CD4-positive, alpha-beta T cell treated with Interleukin-21 for 1 hour (primary cell): ENCODE measurements at places on chromosomes 1 and 21.

DNA sequence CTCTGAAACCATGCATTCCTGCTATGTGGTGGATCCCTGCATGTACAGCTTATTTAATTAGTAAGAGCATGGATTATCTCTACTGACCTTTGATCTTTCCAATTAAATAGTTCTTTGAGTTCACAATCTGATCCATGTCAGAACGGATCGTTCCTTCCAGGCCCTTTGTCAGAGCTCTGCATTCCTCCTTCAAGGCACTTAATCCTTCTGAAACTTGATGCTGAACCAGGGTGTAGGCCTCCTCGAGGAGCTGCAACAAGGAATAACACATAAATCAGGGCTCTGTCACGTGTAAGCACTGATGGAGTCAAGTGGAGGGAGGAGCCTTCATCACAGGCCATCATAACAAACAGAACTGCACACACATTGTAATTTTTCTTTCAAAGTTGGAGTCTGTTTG is 68.4 kb upstream of the EDEM3 start:
- DNase-seq, result no peak

- DNase-seq, result no peak
Measured at GRCh38 chr1:246579818-246580217, 13.6 kb downstream of the CNST start.

- DNase-seq, result no peak
Measured at GRCh38 chr1:1165485-1165884, 8.2 kb upstream of the TTLL10 start.

GRCh38 chr1:203306089-203306964 is 1.0 kb downstream of the BTG2 start:
- peak; percentile 73 for DNase-seq

GRCh38 chr1:92536980-92537884 is 50.5 kb upstream of the GFI1 start:
- DNase-seq, result peak; percentile 80

- DNase-seq, result no peak
Measured at GRCh38 chr1:231190456-231190855, 28.6 kb downstream of the TRIM67 start.

- DNase-seq, result no peak
Measured at GRCh38 chr1:247421074-247421473, 5.1 kb downstream of the NLRP3 start.

GRCh38 chr1:68571454-68572235 is 74.8 kb upstream of the DEPDC1 start:
- no peak for DNase-seq

- DNase-seq, result no peak
Measured at GRCh38 chr1:43558346-43558841, 27.7 kb downstream of the PTPRF start.

DNA sequence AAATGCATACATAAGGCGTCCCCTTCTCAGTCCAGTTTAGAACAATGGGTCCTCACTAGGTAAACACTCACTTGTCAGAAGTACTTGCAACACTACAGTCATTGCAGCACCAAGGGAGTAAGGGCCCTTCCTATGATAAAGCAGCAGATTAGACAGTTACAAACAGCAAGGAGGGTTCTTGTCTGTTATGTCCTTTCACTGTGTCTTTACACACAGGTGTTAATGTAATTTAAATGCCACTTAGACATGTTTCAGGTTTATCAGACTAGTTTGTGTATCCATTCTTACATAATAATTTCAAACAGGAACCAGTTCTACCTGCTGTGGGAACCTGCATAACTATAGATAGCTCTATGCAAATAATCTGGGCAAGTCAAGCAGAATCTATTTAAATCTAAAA is 105.6 kb upstream of the USH2A start:
- DNase-seq, result no peak

DNA sequence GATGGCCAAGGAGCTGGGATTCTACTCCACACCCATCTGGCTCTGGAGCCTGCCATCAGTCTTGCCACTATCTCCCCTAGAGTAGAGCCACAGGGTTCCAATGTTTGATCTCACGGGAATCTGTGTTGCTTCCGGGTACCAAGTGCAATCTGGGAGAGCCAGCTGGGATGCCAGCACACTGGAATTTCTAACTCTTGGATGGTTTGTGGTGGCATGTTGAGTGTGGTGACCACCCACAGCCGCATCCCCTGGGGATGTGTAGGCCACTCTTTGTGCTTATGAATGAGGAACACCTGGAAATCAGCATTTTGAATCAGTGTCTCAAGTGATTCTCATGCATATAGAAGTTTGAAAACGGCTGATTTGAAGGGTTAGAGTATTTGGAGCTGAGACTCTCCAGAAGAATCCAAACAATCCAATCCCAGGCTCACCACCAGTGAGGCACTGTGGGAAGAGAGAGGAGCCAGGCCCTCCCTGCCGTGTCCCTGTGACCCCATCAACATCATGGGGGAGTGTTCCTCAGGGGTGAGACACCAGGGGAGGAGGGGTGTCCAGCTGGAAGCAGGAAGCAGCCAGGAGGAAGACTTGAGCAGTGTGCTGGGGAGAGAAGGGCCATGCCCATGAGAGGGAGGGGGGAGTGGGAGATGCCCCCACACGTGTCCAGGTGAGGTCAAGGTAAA is 13.4 kb downstream of the FBLIM1 start:
- no peak for DNase-seq

GRCh38 chr1:10815858-10816195 is 19.4 kb upstream of the CASZ1 start:
- no peak for DNase-seq

- no peak for DNase-seq
Measured at GRCh38 chr1:31822766-31823165, 6.9 kb upstream of the SPOCD1 start.

DNA sequence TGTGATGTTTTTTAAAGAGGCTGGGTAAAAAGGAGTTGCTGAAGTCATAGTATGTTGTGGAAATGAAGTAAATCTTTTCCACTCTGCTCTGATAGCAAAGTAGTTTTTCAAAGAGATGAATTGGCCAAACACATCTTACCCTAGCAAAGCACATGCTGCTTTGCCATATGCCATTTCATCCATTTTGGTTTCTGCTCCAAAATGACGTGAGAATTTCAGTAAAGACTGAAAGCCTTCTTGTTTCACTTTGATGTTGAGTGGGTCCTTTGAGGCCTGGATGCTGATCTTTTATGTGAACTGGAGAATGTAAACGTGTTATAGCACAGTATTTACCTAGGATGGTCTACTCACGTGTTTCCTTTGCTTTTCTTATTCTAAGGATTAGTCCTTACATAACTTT is 73.3 kb upstream of the PGD start:
- peak; percentile 16 for DNase-seq

DNA sequence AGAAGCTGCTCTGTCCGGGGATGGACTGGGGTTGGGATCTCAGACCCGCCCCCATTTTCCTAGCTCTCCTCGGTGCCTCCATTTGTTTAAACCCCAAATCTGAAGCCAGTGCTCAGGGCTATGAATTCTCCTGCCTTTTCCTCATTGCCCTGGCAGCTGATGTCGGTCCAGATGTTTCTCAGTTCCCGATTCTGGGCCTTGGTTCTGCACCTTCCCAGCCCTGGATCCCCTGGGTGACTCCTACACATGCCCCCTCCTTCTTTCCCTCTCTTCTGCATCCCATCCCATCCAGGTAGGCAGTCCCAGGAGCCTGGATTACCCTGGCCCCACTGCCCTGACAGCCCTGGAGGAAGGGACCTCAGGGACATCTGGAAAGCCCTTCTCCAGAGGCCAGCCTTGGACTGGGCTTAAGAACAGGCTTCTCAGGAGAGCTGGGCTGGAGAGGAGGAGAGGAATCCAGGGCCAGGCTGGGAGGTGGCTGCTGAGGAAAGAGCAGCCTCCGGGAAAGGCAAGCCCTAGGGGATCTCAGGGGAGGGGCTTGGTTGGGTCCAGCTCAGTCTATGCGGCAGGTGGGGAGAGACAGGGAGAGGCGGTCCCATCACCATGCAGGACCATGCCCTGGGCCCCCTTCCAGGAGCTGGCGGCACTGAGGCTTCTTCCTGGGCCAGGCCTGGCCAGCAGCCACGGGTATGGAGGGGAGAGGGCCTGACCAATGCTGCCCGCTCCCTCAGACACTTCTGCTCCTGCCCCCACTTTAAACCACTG is 6.8 kb upstream of the EPS8L3 start:
- DNase-seq, result no peak

DNA sequence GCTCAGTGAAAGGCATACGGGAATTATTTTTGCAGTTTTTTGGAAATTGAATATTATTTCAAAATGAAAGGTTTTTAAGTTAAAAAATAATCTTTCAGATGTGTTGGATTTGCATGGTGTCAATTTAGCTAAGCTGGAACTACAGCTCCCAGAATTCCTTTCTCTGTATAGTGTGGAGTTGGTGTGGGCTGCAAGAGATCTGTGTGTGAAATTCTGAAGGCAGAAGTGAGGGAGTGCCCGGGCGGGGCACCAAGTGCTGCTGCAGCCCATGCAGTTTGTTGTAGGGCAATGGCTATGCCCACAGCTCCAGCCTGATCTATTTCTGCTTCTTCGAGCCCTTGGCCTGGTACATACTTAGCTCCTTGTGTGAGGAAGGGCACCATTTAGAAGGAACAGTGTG is 60.5 kb upstream of the CSF1 start:
- no peak for DNase-seq

GRCh38 chr1:46576596-46576995 is 25.1 kb upstream of the KNCN start:
- no peak for DNase-seq

DNA sequence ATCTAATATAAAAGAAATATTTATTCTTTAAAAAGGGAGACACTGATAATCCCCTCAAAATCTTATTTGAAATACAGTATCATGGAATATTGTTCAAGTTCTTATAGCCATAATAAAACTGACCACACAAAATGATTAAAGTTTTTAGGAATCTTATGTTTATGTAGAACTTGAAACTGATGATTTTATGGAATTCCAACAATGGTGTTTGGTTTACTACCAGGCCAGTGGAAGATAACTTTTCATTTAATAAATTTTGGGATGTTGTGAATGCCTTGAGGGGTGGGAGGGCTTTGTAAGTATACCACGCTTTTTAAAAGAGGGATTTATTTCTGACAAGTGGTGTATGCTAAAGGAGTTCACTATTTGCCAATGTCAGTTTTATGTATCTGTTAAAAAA is 87.7 kb downstream of the RAB3GAP2 start:
- DNase-seq, result no peak

- no peak for DNase-seq
Measured at GRCh38 chr1:56575865-56576264, 3.5 kb downstream of the PLPP3 start.

- DNase-seq, result no peak
Measured at GRCh38 chr1:169456029-169456428, 28.8 kb upstream of the CCDC181 start.

- no peak for DNase-seq
Measured at GRCh38 chr1:181136738-181137122, 48.2 kb downstream of the IER5 start.

- DNase-seq, result no peak
Measured at GRCh38 chr1:175133673-175134435, 58.7 kb downstream of the KIAA0040 start.

DNA sequence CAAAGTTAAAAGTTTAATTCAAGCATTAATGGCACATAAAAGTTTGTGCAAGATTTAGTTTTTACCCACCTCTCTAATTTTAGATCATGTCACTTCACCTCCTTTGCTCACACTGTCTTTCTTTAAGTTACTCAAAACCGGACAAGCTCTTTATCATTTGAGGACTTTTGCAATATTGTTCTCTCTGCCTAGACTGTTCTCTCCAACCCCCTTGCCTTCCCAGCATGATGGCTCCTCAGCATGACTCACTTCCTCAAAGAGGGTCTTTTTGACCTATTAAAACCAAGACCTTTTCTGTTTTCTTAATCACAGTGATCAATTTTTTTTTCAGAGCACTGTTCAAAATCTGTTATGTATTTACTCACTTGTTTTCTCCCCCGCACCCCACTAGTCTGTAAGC is 61.3 kb downstream of the XKR8 start:
- DNase-seq, result no peak

- no peak for DNase-seq
Measured at GRCh38 chr21:28875078-28875477, 117.6 kb downstream of the LTN1 start.

- no peak for DNase-seq
Measured at GRCh38 chr1:208834381-208835096, 590.4 kb upstream of the PLXNA2 start.

- DNase-seq, result no peak
Measured at GRCh38 chr1:46522184-46522968, 29.1 kb downstream of the KNCN start.

GRCh38 chr21:38927776-38928175 is 122.0 kb downstream of the ETS2 start:
- no peak for DNase-seq

GRCh38 chr1:212053993-212054392 is 18.4 kb downstream of the DTL start:
- DNase-seq, result no peak

DNA sequence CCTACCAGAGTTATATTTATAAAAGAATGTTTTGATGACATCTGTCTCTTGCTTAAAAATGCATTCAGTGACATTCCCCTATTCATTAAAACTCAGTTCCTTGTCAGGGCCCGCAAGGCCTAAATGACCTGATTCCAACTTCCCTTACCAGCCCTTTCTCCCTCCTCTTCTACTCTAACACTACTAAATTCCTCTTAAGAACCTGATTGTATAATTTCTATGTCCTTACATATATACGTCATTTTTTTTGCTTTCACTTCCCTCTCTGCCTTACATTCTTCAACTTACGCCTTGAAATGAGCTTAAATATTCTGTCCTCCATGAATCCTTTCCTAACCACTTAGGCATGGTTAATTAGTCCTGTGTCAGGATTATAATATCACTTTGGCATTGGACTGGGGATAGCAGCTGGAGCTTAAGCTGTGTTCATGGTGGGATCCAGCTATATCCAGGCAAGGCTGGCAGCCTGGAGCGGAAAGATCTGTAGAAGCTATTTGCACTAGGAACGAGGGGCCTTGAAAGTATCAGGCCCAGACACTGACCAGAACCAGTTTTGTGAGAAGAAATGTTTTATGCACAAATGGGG is 360.2 kb upstream of the PTBP2 start:
- no peak for DNase-seq

GRCh38 chr1:244144053-244144452 is 93.0 kb downstream of the ZBTB18 start:
- DNase-seq, result no peak

DNA sequence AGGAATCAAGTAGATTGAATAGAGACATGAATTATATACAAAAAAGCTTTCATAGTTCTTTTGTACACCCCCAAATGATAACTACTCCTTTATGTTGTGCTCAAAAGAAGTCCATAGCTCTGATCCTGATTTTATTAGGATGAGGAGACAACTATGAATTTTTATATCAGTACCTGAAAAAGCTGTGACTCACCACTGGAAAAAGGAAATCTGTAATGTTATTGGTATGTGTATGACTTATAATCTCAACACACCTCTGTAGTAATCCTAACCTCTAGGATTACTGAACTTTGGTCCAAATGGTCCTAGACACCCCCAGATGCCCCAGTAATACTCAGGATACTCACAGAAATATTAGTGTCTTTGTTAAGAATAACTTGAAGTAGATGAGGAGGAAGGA is 10.2 kb downstream of the PRKAB2 start:
- no peak for DNase-seq

DNA sequence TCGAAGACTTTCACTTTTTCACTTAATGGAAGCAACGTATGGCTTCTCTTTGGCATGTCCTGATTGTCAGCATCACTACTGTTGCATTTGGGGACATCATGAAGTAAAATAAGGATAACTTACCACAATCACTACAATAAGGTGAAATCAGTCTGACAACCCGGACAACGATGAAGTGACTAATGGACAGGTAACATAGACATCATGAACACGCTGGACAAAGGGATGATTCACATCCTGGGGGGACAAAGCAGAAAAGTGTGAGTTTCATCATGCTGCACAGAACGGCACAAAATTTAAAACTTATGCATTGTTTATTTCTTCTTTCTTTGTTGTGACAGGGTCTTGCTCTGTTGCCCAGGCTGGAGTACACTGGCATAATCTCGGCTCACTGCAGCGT is 53.9 kb downstream of the FH start:
- no peak for DNase-seq
